ENCODE measurements at places on chromosomes 13 and 19.
A peak's percentile ranks its signal among the peaks of the same experiment; 100 is the strongest.

GRCh38 chr13:20676213-20676612, 27.3 kb upstream of the IL17D start:
- DNase-seq, result no peak

DNA sequence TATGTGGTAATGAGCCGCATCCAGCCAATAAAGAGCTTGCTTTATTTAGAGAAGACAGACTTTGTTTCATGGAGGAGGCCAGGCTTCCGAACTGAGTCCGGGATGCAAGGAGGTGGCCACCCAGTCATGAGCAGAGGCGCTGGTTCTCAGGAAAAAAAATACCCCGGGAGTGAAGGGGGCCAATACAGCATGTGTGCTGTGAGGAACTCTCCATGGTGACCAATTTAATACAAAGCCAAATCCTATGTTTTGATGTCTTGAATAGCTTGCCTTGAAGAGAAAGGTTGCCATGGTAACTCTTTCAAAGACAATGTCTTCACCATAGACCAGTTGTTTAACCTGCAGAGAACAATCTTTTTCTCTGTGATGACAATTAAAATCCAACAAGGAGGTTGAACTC, 43.4 kb upstream of the PDCD5 start:
- DNase-seq, result no peak

DNA sequence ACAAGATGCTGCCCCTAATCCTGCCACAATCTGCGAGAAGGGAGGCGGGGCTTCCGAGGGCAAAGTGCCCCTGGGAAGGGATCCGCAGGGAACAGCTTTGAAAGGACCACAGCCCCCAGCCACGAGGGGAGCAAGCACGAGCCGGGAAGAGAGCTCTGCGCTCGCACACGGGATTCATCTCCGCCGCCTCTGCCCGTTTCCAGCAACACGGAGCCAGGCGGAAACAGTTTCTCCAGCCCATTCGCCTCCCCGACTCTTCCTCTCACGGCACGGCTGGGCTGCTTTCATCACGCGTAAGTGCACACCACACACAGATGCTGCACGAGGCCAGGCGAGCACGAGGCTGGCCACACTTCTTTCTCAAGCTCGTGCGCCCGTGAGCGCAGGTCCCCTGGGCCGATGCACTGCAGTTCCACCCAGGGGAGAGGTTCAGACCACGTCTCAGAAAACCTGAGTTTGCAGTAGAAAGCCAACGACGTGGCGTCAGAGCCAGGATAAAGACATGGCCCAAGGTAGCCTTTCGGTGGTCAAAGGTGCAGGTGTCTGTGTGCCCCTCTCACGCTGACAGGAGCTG, 33.6 kb downstream of the NAXD start:
- no peak for DNase-seq

- DNase-seq, result no peak
Measured at GRCh38 chr13:29162638-29163235, 342.6 kb downstream of the MTUS2 start.

DNA sequence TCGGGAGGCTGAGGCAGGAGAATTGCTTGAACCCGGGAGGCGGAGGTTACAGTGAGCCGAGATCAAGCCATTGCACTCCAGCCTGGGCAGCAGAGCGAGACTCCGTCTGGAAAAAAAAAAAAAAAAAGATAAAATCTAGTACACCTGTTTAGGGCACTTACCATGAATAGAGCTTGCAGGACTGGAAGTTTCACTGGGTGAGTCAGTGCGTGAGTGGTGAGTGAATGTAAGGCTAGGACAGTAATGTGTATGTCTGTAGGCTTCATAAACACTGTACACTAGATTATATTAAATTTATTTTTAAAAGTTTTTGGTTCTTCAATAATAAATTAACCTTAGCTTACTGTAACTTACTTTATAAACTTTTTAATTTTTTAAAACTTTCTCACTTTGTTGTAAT, 22.9 kb downstream of the PPP5C start:
- DNase-seq, result no peak

DNA sequence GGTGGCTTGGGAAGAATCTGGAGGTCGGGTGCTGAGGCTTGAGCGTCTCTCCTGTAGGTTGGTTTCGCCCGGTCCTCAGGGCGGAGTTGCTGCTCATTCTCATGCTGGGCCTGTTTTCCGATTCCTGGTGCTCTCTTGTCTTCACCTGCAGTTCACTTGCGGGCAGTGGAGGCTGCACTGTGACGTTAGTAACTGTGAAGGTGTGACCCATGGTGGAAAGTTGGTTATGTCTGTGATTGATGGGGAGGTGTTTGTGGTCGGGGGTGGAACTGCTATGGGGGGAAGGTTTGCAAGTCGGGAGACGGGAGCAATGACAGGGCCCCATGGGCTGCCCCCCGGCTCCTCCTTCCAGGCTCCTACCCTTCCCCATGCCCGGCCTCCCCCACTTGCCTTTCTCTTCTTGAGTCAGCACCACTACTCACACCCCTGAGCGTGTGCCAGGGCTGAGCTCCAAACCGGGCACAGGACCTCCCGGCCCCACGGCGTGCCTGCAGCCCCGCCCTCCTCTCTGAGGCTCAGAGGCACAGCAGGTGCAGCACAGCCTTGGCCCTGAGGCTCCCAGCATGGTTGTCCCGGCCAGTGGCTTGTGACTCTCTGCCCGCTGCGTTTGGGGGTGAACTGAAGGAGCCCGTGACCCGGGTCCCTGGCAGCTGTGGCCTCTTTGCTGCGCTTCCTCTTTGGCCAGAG, 79.1 kb downstream of the ATP11A start:
- no peak for DNase-seq

DNA sequence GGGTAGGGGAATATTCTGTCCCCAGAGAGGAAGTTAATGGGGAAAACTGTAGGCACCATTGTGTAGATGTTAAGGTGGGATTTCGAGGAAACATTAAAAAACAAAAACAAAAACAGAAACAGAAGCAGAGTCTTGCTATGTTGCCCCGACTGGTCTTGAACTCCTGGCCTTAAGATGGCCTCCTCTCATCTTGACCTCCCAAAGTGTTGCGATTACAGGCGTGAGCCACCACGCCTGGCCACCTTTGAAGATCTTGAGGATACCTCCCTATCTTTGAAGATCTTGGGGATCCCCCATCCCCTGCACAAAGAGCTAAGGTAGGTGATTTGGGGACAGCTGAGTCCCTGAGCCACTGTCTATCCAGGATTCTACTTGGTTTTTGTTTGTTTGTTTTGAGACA, 553 bp upstream of the ICAM3 start:
- no peak for DNase-seq

- no peak for DNase-seq
Measured at GRCh38 chr19:16951529-16951928, 62.7 kb downstream of the F2RL3 start.

DNA sequence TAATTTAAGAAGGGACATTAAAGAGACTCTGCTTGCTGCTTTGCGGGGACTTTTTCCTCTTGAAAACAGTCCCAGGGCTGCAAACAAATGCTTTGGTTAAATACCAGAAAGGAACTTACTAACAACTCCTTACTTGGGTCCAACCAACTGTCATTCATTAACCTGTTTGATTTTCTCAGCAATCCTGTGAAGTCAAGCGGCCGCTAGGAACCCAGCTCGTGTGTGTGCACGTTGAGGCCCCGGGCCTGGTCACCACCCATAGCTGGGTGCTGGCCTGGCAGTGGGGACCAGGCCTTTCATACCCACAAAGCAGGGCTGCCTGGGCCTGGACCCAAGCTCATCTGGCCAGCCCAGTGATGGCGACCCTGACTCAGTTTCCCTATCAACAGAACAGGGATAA, 50.7 kb downstream of the C1QTNF9 start:
- DNase-seq, result no peak

- DNase-seq, result peak; percentile 95
Measured at GRCh38 chr13:40789275-40790153, at the start of gene SLC25A15. SLC25A15 (plus strand) TSS chr13:40789611; CDS start chr13:40793227, 3,616 bp downstream.

DNA sequence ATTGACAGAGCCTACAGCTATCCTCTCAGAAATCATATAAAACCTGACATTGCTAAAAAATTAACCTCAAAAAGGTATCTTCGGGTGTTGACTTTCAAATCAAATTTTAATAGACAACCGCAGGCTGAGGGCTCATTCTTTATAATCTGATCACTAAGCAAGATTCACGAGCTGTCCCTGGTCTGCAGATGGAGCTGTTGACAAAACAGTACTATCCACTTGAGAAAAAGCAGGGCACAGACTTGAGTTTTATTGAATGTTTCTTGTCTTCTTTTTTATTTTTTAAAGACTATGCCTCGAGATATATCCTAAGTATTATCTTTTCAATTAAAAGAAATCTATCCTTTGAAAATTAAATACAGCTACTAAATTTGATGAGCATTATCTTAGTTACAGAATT, 540.5 kb downstream of the PCDH9 start:
- no peak for DNase-seq

DNA sequence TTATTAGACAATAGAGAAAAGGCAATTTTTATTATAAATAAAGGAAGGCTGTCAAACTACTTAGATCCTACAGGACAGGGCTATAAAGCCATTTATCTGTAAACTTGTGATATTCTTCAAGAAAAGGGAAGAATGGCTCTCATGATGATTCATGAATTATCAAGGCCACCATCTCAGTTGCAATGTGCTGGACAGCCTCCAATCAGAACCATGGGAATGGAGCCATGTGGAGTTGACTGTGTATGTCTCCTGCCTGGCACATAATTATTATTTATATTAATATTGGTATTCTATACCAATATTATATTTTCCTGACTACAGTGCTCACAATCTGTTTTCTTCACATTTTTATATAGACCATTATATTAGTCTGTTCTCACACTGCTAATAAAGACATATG, 560.5 kb upstream of the MIR17HG start:
- no peak for DNase-seq

DNA sequence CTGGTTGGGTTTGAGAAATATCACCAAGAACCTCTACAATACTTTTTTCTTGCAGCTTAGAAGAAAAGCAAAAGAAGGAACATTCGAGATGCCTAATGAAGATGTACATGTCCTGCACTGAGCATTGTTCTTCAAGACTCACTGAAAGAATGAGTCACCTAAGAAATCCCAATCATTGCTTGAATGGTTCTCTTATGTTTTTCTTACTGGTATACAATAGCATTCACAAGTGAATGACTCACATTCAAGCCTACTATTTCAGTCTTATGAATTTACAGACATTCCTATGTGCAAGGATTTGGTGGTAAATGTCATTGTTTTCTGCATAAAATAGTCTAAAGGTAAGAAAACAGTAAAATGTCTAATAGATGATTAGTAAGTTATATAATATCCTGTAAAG, 594.6 kb downstream of the PCDH9 start:
- DNase-seq, result no peak

DNA sequence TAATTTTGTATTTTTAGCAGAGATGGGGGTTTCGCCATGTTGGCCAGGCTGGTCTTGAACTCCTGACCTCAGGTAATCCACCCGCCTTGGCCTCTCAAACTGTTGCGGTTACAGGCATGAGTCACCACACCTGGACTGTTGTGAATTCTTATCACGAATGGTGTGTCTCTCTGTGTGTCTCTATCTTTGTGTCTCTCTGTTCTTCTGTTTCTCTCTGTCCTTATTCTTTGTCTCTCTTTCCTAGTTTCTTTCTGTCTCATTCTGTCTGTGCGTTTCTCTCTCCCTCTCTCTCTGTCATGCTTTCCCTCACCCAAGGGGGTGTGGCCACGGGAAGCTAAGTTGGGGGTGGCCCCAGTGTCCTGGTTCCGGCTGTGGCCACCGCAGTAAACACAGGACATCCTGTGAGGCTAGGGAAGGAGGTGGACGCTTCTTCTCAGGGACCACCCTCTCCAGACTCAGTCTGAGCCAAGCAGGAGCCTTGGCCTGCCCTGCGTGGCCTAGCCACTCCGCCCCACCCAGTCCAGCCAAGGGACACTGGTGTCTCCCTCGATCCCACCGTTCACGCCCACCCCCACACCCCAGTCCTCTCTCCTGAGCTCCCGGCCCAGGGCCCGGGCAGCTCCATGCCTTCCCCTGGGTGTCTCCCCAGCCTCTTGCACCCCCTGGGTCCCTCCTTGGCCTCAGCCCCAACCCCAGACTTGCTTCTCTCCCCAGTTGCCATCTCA, 3.9 kb upstream of the PRX start:
- DNase-seq, result no peak

GRCh38 chr19:6108721-6109633, 1.3 kb downstream of the RFX2 start:
- peak; percentile 38 for DNase-seq

DNA sequence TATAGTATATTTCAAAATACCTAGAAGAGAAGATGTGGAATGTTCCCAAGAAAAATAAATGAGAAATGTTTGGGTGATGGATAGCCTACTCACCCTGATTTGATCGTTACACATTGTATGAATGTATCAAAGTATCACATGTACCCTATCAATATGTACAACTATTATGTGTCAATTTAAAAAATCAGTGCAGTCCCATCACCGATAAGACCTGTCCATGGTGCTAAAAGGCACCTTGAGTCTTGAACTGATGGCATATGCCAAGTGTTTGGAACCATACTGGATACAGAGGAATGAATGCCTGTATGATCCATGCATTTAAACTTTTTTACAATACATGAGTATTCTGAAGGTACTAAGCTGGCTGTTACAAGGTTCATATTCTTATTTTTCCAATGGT, 50.2 kb upstream of the ZNF835 start:
- no peak for DNase-seq

DNA sequence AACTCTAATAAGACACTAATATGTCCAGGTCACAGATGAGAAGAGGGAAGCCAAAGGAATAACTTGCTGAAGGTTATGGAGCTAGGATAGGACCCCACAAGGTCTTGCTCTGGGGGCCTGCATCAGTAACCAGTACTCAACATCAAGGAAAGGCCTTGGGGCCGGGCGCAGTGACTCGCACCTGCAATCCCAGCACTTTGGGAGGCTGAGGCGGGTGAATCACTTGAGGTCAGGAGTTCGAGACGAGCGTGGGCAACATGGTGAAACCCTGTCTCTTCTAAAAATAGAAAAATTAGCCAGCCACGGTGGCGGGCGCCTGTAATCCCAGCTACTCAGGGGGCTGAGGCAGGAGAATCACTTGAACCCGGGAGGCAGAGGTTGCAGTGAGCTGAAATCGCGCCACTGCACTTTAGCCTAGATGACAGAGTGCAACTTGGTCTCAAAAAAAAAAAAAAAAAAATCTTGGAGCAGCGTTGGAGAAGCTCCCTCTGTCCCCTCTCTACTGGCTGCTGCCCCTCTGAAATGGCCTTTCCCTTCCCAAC, 1.8 kb downstream of the LONP1 start:
- DNase-seq, result no peak

GRCh38 chr13:111051041-111051725, 63.9 kb upstream of the ARHGEF7 start:
- DNase-seq, result no peak

GRCh38 chr13:85536706-85537105, 262.5 kb downstream of the SLITRK6 start:
- no peak for DNase-seq

DNA sequence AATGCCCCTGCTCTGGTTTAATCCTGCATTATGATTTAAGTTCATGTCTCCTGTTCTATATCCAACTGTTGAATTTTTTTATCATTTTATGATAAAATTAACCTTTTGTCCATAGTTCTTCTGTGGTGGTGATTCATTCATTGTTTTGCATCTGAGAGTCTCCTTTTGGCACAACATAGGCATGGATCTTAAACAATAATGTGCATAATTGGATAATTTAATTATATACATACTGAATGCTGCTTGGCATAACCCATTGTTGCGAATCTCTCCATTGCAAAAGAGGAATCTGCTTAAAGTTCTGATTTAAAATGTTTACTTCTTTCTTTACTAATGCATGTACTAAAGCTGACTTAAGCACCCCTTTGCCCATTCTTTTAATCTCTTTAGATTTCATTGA, 2788.4 kb downstream of the PCDH9 start:
- no peak for DNase-seq

- DNase-seq, result no peak
Measured at GRCh38 chr13:26019251-26019650, 32.6 kb downstream of the SHISA2 start.
